ENCODE measurements at places on chromosomes 3 and 15.

DNA sequence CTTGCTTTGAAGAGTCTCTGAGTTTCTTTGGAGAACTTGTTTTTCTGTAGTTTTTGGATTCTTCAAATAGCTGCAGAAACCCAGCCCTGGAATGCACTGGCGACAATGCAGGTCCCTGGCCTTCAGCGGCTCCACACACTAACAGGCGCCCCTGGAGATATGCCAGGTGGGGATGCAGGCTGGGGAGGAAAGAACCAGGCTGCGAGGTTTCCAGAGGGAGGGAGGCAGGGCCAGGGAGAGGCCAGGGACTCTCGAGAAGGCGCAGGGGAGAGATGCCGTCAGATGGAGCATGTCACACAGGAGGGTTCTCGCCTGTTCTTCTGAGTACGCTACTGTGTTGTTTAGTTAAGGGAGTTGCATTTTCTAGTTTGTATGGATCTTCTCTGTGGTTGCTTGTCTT is 283.1 kb downstream of the GABRG3 start:
- no peak for DNase-seq

GRCh38 chr3:24291646-24292045 is 203.0 kb downstream of the THRB start:
- DNase-seq, result no peak

- peak; percentile 92 for DNase-seq
Measured at GRCh38 chr3:66593978-66594377, 93.2 kb upstream of the LRIG1 start.

DNA sequence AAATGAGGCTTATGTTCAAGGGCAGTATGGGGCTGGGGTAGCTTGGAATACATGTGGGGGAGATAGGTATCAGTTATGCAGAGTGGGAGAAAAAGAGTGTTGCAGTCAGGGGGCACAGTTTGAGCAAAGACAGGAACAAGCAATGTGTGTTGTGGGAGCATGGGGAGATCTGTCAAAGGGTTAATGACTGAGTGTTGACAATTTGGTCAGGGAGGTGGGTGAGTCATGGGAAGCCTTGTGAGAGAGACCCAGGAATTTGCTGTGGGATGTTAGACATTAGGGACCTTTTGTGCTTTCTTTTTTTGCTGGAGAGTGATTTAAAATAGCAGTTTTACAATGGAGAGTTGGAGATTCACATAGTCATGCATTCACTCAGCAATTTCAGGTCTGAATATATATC is 221.6 kb upstream of the NR2E3 start:
- peak; percentile 60 for DNase-seq

DNA sequence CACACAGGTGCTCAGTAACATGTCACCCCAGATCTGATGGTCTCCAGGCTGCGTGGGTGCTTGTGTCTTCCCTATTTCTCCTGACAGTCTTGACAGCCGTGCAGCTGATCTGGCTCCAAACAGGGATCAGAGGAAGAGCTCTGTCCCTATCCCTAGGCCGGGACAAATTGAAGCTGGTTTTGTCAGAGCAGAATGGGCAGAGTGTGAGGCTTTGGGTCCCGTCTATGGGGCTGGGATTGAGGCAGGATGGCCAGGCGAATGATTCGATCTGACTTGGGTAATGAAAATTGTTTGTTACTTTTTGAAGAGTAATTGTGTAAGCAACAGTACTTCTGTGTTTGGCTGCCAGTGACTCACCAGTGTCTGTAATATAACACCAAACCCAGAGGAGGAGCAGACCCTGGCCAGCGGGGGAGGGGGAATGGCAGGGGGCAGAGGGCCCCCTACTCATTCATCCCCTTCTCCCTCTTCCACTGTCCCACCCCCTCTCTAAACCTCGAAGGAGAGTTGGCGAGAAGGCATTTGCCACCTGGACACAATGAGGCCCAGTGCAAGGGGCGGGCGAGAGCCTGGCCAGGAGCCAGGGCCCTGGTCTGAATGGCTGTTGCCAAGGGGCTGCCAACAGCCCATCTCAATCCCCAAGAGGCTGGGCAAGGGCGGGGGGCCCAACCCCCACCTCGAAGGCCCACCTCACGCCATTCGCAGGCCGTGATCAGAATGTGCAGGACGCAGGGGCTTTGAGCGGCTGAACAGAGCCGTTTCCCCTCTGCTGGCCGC is 4.9 kb upstream of the MAGEF1 start:
- peak; percentile 38 for DNase-seq
